Vagina (tissue), 2 donors: ENCODE measurements at places on chromosomes 1 and 21.

DNA sequence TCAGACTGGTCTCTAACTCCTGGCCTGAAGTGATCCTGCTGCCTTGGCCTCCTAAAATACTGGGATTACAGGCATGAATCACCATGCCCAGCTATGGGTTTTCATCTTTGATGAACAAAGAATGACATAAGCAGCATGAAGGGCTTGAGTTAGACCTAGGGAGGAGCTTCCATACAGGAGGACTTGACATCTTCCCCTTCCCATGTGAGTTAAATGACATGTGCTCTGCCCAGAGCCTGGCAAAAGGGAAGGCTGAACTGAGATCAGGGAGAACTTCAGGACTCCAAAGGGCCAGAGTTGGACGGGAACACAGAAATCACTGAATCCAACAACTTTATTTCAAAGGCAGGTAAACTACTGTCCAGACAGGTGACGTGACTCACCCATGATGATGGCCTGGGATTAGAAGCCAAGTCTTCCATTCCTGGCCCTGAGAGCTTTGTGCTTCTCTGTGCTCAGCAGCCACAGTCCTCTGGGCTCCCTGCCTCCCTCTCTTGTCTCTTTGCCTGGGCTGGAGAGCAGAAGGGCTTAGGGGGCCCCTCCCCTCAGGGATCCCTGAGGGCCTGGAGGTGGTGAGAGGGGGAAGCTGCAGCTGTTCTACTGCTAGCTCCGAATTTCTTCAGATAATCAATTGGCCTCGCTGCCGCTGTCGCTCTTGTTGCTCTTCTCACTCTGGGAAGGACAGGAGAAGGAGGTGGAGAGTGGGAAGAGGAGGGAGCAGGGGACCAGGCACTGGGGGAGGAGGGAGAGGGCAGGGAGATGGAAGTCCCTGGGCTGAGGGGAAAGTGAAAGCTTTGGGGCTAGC lies 7.6 kb downstream of the NHLH1 start:
- DNase-seq = peak; percentile 56

- DNase-seq = no peak
Measured at GRCh38 chr1:109718495-109718894, 6.4 kb downstream of the GSTM5 start.

DNA sequence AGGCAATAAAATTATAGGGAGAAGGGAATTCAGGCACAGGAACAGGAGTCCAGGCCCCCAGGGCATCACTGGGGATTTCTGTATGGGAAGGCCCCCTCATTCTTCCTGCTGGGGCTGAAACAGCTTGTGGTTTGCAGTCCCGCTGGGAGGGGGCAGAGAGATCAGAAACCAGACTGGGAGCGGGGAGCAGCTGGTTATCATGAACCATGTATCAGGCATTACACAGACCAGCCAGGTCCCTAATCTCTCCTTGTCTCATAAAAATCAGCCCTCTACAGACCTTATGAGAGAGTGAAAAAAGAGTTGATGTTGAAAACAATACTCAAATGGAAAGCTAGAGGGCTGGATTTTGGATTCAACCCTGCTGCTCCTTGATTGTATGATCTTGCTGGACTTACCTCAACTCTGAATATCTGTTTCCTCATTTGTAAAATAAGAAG lies 93.4 kb upstream of the F3 start:
- no peak for DNase-seq

GRCh38 chr1:177311586-177311985 lies 140.8 kb downstream of the BRINP2 start:
- DNase-seq = no peak
